ENCODE measurements at places on chromosomes 12 and 14.

DNA sequence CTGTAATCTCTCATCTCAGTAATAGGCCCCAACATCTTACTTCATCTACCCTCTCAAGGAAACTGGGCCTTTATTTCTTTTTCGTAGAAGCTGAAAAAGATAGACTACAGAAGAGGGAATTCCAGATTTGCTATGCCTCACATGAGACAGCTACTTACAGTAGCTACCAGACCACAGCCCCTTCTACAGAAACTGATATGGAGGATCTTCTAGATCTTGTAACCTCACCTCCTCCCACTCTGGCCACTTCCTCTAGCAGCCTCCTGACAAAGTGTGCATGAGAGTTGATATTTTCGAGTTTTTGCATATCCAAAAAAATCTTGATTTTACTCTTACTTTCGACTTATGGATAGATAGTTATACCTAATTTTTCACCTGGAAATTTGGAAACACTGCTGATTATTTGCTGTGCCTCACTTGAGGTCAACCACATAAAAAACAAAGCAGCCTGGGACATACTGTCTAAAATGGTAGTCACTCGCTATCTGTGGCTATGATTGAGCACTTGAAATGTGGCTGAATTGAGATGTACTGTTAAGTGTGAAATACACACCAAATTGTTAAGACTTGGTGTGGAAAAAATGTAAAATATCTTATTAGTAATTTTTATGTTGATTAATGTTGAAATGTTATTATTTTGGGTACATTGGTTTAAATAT lies 86.3 kb upstream of the NID2 start:
- H3K27me3 ChIP-seq: no peaks in the 10 kb centered on the region
- no peaks in the 10 kb centered on the region for H3K36me3 ChIP-seq
- H3K27ac ChIP-seq: no peak overlapping the region

DNA sequence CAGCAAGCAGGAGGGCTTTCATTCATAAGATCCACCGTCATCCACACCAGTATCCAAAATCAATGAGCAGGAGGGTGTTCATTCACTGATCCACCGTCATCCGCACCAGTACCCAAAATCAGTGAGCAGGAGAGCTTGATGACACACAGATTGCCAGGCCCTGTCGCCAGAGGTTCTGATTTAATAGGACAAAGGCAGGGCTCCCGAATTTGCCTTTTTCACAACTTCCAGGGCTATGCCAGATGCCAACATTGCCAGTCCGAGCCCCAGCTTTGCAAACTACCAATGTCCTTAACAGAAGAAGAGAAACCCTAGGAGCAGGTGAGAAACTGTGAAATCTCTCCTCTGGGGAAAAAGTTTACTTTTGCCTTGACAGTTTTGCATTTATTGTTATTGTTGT lies 115.0 kb downstream of the SLC15A4 start:
- no peaks in the 10 kb centered on the region for H3K36me3 ChIP-seq
- H3K4me1 ChIP-seq: no peaks in the 10 kb centered on the region
- no peak overlapping the region for H3K27ac ChIP-seq
- no peak for DNase-seq

DNA sequence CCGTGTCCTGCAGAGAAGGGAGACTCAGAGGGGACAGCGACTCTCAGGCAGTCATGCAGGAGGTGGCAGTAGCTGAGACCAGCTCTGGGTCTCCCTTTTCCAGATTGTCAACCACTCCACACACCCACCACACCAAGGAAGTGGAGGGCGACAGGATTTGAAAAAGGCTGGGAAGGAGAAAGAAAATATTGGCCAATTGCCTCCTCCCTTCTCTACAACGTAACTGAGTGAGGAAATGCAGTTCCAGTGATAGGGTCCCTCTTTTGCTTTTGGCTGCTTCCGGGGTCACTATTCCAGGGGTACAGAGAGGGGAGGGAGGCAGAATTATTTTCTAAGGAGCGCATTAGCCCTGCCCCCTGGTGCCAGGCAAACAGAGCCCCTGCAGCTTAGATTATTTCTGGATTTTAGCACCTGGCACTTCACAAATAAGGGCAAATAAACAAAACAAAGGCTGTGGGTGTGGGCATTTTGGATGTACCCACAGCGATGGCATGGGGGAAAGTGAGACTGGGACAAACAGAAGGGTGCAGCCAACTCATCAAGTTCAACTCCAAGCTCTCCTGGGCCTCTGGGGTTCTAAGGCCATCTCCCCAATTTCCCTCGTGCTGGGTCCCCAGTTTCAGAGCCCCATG lies 20.4 kb downstream of the ASB2 start:
- no peak overlapping the region for H3K4me3 ChIP-seq
- H3K27me3 ChIP-seq: no peaks in the 10 kb centered on the region
- no peaks in the 10 kb centered on the region for H3K4me1 ChIP-seq
- no peaks in the 10 kb centered on the region for H3K36me3 ChIP-seq

- H3K4me1 ChIP-seq: no peaks in the 10 kb centered on the region
- no peak overlapping the region for H3K27ac ChIP-seq
- no peaks in the 10 kb centered on the region for H3K27me3 ChIP-seq
- H3K4me3 ChIP-seq: no peak overlapping the region
Measured at GRCh38 chr14:98956661-98957060, 315.3 kb downstream of the BCL11B start.

DNA sequence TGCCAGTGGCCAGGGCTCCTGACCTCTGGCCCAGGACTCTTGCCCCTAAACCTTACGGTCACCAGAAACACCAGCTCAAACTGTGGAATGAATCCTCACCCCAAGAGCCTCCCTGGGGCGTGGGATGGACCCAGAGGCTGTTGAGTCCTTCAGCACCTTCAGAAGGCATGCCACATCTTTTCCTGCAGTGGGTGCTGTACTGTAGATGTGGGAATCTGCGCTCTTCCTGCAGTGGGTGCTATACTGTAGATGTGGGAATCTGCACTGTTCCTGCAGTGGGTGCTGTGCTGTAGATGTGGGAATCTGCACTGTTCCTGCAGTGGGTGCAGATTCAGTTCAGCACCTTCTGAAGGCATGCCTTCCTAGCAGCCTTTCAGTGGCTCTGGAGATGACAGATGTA lies 1.2 kb downstream of the KRT82 start:
- H3K4me3 ChIP-seq: no peak overlapping the region
- H3K27ac ChIP-seq: no peak overlapping the region
- no peak for DNase-seq
- peaks cover 2% of the 10 kb centered on the region for H3K36me3 ChIP-seq
- H3K4me1 ChIP-seq: peaks cover 1% of the 10 kb centered on the region

DNA sequence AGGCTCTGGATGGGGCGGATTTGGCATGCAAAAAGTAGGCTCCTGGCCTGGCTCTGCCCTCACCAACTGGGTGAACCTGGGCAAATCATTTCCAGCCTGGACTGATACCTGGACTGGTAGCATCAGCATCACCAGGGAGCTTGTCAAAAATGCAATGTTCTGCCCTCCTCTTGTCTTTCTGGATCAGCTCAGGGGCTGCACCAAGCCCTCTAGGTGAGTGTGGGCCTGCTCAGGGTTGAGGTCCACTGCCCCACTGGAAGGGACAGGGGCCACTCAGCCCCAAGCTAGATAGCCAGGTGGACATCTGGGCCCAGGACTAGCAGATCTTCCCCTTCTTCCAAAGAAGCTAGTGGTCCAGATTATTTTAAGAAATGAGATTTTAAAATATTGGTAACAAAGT lies 99.6 kb downstream of the RBM19 start:
- no peak overlapping the region for H3K27ac ChIP-seq
- DNase-seq: no peak
- no peak overlapping the region for H3K4me3 ChIP-seq
- no peaks in the 10 kb centered on the region for H3K27me3 ChIP-seq
- H3K4me1 ChIP-seq: peaks cover 4% of the 10 kb centered on the region

GRCh38 chr12:117502633-117503032 lies 141.2 kb upstream of the NOS1 start:
- H3K4me3 ChIP-seq: no peak overlapping the region
- H3K27me3 ChIP-seq: no peaks in the 10 kb centered on the region
- no peak for DNase-seq
- H3K27ac ChIP-seq: no peak overlapping the region

- H3K27ac ChIP-seq: no peak overlapping the region
- no peaks in the 10 kb centered on the region for H3K4me1 ChIP-seq
- no peaks in the 10 kb centered on the region for H3K36me3 ChIP-seq
Measured at GRCh38 chr14:54564868-54565784, 1.8 kb upstream of the SAMD4A start.

DNA sequence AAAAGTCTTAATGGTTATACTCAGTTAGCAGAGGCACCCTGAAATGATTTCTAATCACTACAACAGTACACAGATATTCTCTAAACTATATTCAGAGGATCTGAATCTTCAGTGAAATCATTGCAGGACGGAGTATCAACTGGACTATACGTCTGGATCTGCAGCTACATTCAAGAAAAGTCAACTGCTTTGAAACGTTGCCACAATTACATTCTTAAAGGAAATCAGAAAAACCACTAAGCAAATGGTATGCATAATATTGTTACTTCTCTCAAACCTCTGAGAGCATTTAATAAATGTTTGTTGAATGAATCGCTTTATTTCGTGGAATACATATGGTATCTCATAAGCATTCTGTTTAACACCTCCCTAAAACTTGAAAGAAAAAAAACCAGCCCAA lies 67.4 kb downstream of the MED13L start:
- no peak for DNase-seq
- peaks cover 5% of the 10 kb centered on the region for H3K4me1 ChIP-seq
- H3K27ac ChIP-seq: no peak overlapping the region
- no peaks in the 10 kb centered on the region for H3K27me3 ChIP-seq
- H3K4me3 ChIP-seq: no peak overlapping the region

GRCh38 chr12:24839268-24839791 lies 109.6 kb downstream of the BCAT1 start:
- peaks cover 50% of the 10 kb centered on the region for H3K36me3 ChIP-seq
- DNase-seq: no peak
- no peaks in the 10 kb centered on the region for H3K27me3 ChIP-seq
- no peak overlapping the region for H3K27ac ChIP-seq

- H3K4me1 ChIP-seq: peaks cover 3% of the 10 kb centered on the region
- no peak overlapping the region for H3K4me3 ChIP-seq
- H3K27me3 ChIP-seq: no peaks in the 10 kb centered on the region
- H3K36me3 ChIP-seq: no peaks in the 10 kb centered on the region
- no peak overlapping the region for H3K27ac ChIP-seq
Measured at GRCh38 chr14:25001156-25001555, 48.8 kb downstream of the STXBP6 start.

- H3K36me3 ChIP-seq: no peaks in the 10 kb centered on the region
- H3K4me1 ChIP-seq: no peaks in the 10 kb centered on the region
Measured at GRCh38 chr12:4471256-4471655, 25.6 kb upstream of the FGF6 start.

GRCh38 chr14:87837296-87837695 lies 155.7 kb downstream of the GALC start:
- H3K4me3 ChIP-seq: no peak overlapping the region
- peaks cover 5% of the 10 kb centered on the region for H3K36me3 ChIP-seq
- H3K27ac ChIP-seq: no peak overlapping the region
- H3K4me1 ChIP-seq: no peaks in the 10 kb centered on the region
- no peaks in the 10 kb centered on the region for H3K27me3 ChIP-seq

DNA sequence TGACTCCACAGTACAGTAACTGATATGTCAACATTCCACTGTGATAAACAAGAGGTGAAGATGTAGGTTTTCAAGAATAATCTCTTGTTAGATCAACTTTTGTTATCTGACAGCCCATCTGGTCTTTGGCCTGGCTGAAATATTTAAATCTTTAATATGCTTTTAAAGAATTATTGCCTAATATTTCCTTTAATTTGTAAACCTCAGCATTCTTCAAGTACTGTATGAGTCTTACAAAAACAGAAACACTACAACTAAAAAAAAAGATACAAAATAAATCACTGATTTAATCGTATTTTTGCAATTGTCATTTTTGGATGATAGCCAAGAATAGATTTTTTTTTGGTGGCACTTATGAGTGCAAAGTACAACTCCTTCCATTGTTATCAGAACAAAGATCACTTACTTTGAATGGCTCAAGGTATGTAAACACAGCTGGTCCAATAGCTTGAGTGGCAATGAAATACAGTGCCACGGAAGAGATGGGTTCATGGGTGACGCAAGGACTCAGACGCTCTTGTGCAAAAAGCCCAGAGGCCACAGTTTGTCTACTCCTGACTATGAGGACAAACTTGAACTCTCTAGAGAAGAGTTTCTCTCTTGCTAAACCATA lies 109.5 kb downstream of the PAX9 start:
- no peak overlapping the region for H3K4me3 ChIP-seq
- no peaks in the 10 kb centered on the region for H3K27me3 ChIP-seq
- no peak overlapping the region for H3K27ac ChIP-seq
- no peaks in the 10 kb centered on the region for H3K36me3 ChIP-seq
- no peak for DNase-seq

DNA sequence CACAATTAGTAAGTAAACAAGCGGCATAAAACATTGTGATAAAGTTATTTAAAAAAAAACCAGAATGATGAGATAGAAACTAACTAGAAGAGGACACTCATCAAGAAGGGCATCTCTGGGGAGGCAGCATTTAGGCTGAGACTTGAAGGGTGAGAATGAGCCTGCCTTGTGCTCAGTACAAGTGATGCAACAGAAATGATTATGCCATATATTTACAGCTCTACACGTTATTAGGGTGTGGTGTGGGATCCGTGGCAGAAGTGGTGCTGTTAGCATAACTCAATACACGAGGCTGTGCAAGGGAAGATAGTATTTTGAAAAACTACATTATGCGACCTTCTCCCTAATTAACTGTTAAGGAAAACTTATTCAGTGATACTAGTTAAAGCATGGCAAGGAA lies 178.5 kb upstream of the ATF7IP start:
- no peak for DNase-seq
- H3K27ac ChIP-seq: no peak overlapping the region

GRCh38 chr12:64714551-64714968 lies 44.6 kb downstream of the GNS start:
- peaks cover 34% of the 10 kb centered on the region for H3K36me3 ChIP-seq
- no peak for DNase-seq
- H3K4me1 ChIP-seq: no peaks in the 10 kb centered on the region
- H3K27me3 ChIP-seq: no peaks in the 10 kb centered on the region
- no peak overlapping the region for H3K27ac ChIP-seq
- no peak overlapping the region for H3K4me3 ChIP-seq

DNA sequence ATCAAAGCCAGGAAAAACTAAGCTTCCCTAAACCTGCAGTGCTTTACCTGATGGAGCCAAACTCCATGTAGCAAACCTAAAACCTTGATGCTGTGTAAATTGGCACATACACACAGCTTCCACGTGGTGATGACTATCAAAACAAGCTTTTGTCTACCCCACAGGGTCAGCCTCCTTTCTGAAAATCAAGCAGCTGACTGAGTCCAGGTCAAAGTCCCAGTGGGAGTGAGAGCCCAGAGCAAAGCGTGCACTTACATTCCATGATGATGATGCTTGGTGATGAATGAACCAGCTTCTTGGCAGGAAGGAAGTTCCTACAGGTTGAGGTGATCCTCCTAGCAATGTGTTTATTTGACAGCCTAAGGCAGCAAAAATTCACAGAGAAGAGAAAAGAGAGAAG lies 630.0 kb upstream of the TBX3 start:
- DNase-seq: no peak
- no peak overlapping the region for H3K27ac ChIP-seq
- H3K36me3 ChIP-seq: no peaks in the 10 kb centered on the region
- no peaks in the 10 kb centered on the region for H3K4me1 ChIP-seq
- no peak overlapping the region for H3K4me3 ChIP-seq
- H3K27me3 ChIP-seq: no peaks in the 10 kb centered on the region

- no peak overlapping the region for H3K27ac ChIP-seq
- H3K27me3 ChIP-seq: no peaks in the 10 kb centered on the region
- H3K36me3 ChIP-seq: no peaks in the 10 kb centered on the region
- no peak overlapping the region for H3K4me3 ChIP-seq
- no peak for DNase-seq
Measured at GRCh38 chr12:67980391-67980790, 8.9 kb upstream of the IFNG-AS1 start.

- no peaks in the 10 kb centered on the region for H3K4me1 ChIP-seq
- no peak for DNase-seq
- no peaks in the 10 kb centered on the region for H3K36me3 ChIP-seq
- H3K27me3 ChIP-seq: no peaks in the 10 kb centered on the region
- H3K27ac ChIP-seq: no peak overlapping the region
Measured at GRCh38 chr12:4943067-4943937, 33.6 kb downstream of the KCNA1 start.
